Uterus (tissue), 4 donors: ENCODE measurements at places on chromosomes 2 and 18. TPM values are rescaled to one million over a fixed set of nuclear protein-coding genes. Genes with fewer than 3 reads are reported as not detected.

GRCh38 chr18:23967321-23968089 is 47.0 kb upstream of the TTC39C start:
- no peak overlapping the region for H3K27ac ChIP-seq
- no peaks in the 10 kb centered on the region for H3K4me1 ChIP-seq
- H3K27me3 ChIP-seq: no peaks in the 10 kb centered on the region
- H3K4me3 ChIP-seq: no peak overlapping the region

GRCh38 chr2:234427081-234428061 is 69.5 kb downstream of the ARL4C start:
- H3K27ac ChIP-seq: no peak overlapping the region
- H3K4me1 ChIP-seq: no peaks in the 10 kb centered on the region
- no peak overlapping the region for H3K4me3 ChIP-seq
- no peaks in the 10 kb centered on the region for H3K27me3 ChIP-seq
- no peaks in the 10 kb centered on the region for H3K36me3 ChIP-seq

- H3K27ac ChIP-seq: no peak overlapping the region
- no peaks in the 10 kb centered on the region for H3K36me3 ChIP-seq
Observed at GRCh38 chr2:172195836-172196376, 93.2 kb upstream of the DLX2 start.

Gene C1QL2
- total RNA-seq: not detected

DNA sequence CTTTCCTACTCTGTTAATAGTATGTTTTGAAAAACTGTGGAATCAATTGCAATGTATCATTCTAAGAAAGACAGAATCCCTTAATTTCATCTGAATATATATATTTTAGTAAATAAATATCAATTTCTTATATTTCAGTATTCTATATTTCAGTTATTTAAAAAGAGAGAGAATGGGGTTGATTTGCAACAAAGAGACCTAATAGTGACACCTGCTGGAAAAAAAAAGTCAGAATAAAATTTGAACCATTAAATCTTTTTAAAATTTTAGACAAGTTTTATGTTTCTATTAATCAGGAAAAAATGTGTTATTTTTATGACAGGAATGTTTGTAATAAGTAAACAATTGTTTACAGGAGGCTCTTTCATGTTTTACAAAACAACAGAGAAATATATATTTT is 20.7 kb upstream of the CCNT2 start:
- DNase-seq: no peak
- H3K36me3 ChIP-seq: no peaks in the 10 kb centered on the region
- no peaks in the 10 kb centered on the region for H3K4me1 ChIP-seq
- no peak overlapping the region for H3K4me3 ChIP-seq

- no peak for DNase-seq
- H3K27ac ChIP-seq: no peak overlapping the region
- H3K4me3 ChIP-seq: no peak overlapping the region
- H3K27me3 ChIP-seq: no peaks in the 10 kb centered on the region
Observed at GRCh38 chr2:144323946-144324345, 196.0 kb downstream of the ZEB2 start.

Gene CCDC68
- total RNA-seq: 25.6 TPM

GRCh38 chr2:186591506-186591890 is 1.6 kb downstream of the ITGAV start:
- no peak for DNase-seq
- no peaks in the 10 kb centered on the region for H3K36me3 ChIP-seq
- H3K27me3 ChIP-seq: no peaks in the 10 kb centered on the region
